Midbrain (tissue), 1 donor: ENCODE measurements at places on chromosomes 7 and 10.

- no peak for DNase-seq
Observed at GRCh38 chr10:111873041-111873440, 310.5 kb downstream of the GPAM start.

DNA sequence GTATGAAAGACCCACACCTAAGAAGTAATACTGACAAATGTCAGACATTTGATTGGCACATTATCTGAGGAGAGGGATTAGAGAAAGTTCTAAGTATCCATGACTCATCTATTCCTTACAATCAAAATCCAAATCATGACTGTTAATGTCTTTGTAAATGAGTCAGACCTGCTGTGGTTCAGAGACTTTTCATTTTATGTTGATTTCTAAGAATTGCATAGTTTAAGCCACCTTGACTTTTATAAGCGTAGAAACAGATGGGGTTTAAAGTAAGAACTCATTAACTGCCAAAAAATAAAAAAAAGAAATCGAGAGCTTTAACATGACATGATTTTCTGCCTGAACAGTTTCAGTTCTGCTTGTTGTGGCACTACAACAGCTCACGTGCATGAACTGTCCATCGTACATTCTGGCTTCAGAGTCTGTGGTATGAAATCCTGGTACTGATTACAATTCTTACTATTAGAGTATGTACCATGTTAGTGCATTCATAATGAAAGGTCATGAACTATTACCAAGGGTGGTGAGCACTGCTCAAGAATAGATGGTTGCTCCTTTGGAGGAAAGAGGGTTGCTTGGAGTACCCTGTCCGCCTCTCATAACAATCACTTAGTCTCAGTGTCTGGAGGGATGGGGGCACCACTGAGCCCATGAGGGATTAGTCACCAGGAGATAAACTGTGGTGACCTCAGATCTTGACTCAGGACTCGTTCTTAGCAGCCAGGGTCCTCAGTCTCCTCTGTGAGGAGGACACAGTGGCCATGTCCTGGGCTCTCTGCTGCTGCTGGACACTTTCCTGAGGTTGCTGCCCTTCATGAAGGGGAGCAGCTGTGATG lies 42.2 kb downstream of the ACSM6 start:
- no peak for DNase-seq

GRCh38 chr7:94195813-94196212 lies 191.7 kb upstream of the BET1 start:
- no peak for DNase-seq

DNA sequence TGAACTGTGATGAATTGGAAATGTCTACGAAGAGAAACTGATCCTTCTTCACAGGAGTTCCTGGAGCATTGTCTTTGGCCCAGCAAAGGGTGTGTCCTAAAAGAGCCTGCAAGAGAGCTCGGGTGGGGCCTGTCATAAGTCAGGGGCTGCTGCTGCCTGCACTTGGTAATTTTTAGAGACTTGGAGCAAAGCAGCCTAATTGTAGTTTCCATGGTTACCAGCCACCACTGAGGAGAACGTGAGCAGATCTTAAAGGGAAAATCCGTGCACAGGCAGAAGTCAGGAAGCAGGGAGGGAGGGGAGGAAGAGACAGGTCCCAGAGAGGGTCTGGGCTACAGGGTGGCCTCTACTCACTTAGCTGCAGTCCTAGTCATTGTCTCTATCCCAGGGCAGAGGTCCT lies 463.6 kb downstream of the PLXNA4 start:
- no peak for DNase-seq

DNA sequence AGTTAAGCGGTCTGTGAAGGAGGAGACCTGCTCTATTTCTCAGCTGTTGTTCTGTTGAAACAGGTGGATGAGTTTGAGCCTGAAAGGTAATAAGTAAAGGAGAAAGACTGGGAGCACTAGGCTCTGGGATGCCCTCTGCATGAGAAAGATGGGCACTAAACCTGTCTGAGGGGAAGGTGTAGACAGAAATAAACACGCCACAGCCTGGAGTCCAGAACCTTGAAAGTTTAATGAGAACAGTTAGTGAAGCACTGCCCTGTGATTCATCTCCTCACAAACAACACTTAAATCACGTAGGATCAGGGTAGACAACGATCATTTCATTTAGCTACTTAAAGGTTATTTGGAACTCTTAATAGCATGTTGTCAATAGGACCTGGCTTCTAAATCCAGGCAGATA lies 193.1 kb downstream of the PHTF2 start:
- DNase-seq: no peak

- DNase-seq: no peak
Observed at GRCh38 chr10:33252794-33253203, 81.7 kb downstream of the NRP1 start.

- no peak for DNase-seq
Observed at GRCh38 chr10:121302541-121303180, 295.6 kb downstream of the FGFR2 start.

DNA sequence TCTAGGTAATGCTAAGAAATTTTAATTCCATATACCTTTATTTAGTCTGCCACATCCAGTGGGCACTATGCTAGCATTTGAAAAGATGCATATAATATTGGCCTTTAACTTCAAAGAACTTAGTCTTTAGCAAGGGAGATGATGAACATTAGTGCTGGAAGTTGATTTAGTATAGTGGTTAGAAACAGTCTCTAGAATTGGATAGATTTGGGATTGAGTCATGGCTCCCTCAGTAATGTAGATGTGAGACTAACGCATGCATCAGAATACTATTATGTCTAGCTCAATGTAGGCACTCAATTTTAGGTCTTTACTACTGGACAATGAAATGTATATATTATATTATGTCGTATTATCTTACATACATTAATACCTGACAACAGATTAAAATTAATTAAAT lies 5.8 kb downstream of the DKK1 start:
- no peak for DNase-seq

DNA sequence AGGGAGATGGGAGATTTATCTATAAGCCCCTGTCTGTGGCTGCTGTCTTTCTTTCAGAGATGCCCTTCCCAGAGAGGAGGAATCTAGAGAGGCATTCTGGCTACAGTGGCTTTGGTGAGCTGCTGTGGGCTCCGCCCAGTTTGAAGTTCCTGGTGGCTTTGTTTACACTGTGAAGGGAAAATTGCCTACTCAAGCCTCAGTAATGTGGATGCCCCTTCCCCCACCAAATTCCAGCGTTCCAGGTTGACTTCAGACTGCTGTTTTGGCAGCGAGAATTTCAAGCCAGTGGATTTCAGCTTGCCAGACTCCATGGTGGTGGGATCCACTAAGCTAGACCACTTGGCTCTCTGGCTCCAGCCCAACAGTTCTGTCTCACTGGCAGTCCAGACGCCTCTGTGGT lies 951.6 kb downstream of the CCSER2 start:
- no peak for DNase-seq

DNA sequence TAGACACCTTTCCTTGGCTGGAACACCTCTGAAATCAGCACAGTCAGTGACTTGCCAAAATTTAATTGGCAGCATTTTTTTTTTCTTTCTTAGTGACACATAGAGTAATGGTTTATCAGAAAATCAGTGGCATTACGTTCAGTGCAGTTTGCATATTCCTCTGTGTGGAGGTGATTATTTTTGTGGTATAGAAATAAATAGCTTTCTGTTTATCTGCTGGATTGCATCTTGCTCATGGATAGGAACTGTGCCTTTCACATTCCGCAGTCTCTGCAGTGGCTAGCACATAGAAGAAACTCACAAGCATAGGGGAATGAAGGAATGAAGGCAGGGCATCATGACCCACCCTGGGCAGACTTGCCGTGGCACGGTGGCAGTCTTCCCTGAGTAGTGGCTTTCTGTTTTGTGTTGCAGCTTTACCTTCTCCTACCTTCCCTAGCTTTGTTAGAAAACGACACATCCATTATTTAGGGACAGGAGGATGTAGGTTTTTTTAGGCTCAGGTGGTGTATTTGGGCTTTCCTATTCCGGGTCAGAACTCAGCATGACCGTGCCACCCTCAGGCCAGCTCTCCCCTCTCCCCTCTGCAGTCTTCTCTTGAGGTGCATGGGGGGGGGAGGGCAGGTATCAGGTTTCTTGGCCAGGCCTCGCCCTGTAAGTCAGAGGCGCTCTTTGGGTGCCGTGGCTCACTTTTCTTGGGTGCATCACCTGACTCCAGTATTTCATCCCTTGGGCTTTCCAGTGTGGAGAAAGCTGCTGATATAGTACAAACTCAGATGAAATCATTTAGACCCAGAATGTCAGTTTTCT lies 112.5 kb upstream of the GJD4 start:
- no peak for DNase-seq

DNA sequence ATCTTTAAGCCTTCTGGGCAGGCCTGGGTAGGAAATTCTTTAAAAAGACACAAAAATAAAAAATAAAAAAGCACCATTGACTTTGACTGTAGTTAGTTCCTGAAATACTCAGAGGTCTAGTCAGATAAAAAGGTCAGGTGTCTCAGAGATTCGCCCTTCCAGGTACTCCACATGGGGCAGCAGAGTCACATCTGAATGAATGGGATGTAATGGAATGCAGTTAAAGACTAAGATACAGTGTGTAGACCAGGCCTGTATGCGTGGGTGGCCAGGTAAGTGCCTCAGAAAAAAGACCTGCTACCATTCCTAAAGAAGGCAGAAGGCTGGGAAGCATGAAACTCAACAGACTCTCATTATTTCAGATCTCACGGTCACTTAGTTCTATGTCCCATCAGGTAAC lies 68.6 kb upstream of the SEM1 start:
- DNase-seq: no peak

GRCh38 chr7:132575982-132576720 lies at the start of gene PLXNA4:
PLXNA4 (minus strand) TSS chr7:132576470; CDS start chr7:132508693, 67,777 bp downstream.
- DNase-seq: peak; percentile 29

DNA sequence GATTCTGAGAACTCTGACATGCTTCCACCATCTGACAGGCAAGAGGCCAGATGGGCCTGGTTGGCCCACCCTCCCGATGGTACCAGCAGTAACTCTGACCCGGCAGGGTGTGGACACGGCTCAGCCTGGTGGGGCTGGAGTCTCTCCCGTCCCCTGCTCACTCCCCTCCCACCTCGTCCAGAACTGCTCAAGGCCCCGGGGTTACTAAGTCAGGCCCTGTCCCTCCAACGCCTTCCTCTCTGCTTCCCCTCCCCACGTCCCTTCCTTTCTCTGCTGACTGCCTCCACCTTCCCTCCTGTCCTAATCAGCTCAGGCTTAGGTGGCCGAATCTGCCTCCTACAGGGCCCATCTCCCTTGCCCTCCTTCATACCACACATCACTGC lies 12.5 kb downstream of the CALML5 start:
- no peak for DNase-seq

DNA sequence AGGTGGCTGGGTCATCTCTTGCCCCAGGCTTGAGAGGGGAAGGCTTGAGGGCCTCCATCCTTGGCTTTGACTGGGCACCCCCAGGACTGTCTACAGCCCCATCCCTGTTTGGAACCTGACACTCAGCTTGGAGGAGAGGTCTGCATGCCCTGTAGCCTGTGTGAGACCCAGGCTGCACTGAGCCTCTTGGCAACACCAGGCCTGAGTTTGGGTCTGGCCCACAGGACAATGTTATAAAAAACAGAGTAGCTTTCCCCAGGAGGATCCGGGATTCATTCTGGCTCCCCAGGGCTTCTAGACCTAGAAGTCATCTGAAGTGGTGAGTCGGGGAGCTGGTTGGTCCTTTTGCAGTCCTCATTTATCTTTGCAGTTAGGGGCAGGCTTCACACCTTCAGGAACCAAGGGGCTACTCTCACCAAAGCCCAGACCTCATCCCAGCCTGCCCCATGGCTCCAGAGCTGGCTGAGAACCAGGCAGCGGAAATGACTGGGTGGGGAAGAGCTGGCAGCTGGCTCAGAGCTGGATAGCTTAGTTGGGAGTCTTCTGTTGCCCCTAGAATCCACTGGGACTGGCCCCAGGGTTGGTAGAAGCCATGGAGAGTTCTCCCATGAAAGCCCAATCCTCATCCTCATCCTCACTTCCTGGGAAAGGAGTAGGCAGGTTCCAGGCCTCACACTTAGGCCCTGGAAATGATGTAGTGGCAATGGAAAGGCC lies 68.8 kb downstream of the ADCYAP1R1 start:
- DNase-seq: no peak

- DNase-seq: no peak
Observed at GRCh38 chr7:21912305-21912704, 33.4 kb downstream of the CDCA7L start.
